ENCODE measurements at places on chromosomes 7 and 10.
A peak's percentile ranks its signal among the peaks of the same experiment; 100 is the strongest.

DNA sequence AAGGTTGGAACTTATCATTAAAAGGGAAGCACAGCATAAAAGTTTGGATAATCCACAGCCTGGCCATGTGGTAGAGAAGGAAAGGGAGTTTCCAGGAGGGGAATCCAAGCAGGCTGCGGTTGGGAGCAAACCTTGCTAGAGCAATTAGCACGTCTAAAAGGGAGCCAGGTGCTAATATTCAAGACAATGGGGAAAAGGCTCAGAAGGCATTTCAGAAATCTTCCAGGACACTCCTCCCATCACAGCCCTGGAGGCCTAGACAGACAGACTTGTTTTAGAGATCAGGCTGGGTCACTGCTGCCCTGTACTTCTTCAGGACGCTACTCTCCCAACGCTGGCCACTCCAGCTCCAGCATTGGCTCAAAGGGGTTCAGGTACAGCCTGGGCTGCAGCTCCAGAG is 96.2 kb upstream of the KAT6B start:
- no peak for DNase-seq

DNA sequence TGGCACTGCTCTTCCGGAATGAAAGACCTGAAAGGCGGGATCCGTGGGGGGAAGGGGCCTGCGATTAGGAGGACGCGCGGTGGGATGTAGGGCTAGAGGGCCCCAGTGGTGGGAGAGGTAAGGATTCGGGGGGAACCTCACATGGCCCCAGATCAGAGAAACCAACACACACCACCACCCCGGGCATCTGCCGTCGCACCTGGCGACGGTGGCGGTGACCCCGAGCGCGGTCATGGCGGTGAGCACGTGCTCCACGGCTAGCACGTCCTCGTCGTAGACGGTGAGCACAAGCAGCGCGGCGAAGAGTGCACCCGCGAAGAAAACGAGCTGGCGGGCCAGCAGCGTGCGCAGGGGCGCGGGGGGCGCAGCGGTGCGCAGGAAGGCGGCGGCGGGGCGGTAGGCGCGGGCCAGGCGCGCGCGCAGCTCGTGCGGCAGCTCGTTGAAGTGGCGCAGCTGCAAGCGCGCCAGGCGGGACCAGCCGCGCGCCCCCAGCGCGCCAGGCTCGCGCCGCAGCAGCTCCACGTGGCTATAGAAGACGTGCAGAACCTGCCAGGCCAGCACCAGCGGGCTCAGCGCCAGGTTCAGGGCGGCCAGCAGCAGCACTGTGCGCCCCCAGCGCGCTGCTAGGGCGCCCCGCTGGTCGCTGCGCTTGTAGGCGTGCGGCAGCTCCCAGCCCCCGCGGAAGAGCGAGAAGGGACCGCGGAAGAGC is 5.7 kb downstream of the ATG9B start:
- DNase-seq, result peak; percentile 40

GRCh38 chr7:92837000-92837749 is 802 bp upstream of the CDK6 start:
- DNase-seq, result no peak

GRCh38 chr10:123678376-123678775 is 12.2 kb downstream of the GPR26 start:
- no peak for DNase-seq

GRCh38 chr10:10677479-10677878 is 340.2 kb upstream of the CELF2 start:
- peak; percentile 51 for DNase-seq
